ENCODE measurements at places on chromosomes 2 and 18.
A peak's percentile ranks its signal among the peaks of the same experiment; 100 is the strongest.

GRCh38 chr2:236359426-236360045, 95.3 kb upstream of the ASB18 start:
- DNase-seq, result no peak

- no peak for DNase-seq
Observed at GRCh38 chr2:202171241-202171825, 67.1 kb downstream of the SUMO1 start.

DNA sequence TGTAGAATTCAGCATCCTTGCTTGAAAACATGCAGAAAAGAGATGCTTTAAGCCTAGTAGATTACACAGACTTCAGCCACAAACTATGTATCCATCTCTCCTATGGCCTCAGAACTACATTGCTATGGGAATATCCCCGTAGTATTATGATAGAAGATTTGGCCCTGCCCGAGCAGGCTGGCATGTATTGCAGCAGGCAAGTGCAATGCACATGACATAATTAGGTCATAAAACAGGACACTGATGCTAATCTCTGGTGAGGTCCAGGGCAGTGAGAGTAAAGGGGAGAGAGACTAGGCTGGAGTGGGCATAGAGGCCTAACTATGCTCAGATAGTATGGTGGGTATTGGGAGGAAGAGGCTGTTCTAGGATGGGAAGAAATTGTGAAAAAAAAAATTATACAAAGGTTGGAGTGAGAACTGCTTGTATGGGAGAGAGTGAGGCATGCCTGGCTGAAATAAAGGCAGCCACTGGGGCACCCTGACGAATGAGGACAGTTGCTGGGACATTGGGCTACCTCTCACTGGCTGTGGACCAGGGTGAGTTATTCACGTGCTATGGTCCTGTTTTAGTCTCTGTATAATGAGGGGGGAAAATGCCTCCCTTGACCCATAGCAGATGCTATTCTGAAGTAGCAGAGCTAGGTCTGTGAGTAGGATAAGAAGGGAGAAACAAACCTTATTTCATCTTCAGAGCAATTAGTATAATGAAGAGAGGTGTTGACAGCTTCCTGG, 1.6 kb upstream of the PLA2R1 start:
- no peak for DNase-seq

DNA sequence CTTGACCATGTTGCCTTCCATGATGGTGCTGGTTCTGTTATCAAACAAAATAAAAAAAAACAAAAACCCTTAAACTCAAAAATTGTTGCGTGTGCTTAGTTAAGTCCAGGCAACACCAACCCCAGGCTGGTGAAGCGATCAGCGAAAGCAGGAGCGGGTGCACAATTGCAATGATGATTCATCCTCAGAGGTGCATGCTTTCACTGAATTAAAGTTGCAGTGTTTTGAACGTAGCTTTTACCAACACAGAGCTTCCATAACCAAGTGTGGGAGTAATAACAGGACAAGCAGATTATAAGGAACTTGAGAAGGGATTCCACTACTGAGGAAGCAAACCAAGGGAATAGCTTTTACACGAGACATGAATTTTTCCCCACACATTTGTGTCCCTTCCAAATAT, 39.7 kb upstream of the RAPH1 start:
- DNase-seq, result no peak

- no peak for DNase-seq
Observed at GRCh38 chr2:101794141-101794540, 96.6 kb downstream of the MAP4K4 start.

DNA sequence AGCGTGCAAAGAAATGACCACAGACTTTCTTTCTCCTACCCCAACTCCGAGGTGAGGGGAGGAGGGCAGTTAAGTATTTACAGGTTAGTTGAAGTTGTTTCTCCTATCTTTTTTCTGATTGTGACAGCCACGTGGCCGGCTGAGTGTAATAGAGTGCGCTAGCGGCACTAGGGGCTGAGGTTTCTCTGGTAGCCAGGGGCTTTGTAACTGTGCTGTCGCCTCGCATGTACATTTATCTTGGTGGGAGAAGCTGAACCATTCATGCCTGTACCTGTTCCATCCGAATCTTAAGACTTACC, 214.1 kb upstream of the STON1 start:
- peak; percentile 12 for DNase-seq

GRCh38 chr2:19649785-19650380, 251.9 kb downstream of the TTC32 start:
- DNase-seq, result no peak

DNA sequence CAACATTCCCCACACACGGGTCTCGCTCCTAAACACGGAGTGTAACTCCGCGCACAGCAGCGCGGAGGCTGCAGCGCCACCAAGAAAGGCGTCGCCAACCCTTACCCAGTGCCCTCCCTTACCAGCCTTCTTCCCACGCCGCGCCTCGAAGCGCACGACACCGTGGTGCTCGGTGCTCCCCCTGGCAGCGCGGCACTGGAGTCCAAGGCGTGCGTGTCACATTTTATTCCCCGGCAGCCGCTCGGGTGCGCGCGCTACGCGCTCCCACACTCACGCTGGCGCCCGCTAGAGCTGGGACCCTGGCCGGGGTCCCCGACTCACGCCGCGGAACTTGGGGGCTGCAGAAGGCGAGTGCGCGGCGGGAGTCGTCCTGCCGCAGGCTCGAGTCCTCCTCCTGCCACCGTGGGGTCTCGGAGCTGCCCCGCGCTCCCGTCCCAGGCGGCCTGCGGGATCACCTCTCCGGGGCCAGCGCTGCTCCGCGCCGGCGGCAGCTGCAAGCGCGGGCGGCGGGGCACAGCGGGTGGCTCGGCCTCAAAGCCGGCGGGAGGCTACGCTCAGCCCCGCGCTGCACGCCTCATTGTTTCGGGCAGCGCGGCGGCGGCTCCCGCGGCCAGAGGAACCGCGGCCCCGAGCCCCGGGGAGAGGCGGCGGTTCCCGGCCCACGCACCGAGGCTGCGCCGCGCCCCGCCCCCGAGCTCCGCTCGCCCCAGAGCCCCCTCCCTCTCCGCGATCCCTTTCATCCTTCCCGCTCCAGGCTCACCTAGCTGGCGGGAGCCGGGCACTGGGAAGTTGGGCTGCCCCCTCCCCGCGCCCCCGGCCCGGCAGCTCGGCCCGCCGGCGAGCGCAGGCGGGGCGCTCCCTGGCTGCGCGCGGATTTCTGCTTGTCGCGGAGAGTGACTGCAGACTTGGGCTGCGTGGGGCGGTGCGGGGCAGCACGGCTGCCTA, at the start of gene ST6GAL2:
TSS of gene ST6GAL2 (minus strand) at position 197 of the 945 bp plus-strand sequence. CDS start 42,190 bp downstream, outside the sequence.
- no peak for DNase-seq

- no peak for DNase-seq
Observed at GRCh38 chr2:106177581-106177980, 16.5 kb downstream of the UXS1 start.

DNA sequence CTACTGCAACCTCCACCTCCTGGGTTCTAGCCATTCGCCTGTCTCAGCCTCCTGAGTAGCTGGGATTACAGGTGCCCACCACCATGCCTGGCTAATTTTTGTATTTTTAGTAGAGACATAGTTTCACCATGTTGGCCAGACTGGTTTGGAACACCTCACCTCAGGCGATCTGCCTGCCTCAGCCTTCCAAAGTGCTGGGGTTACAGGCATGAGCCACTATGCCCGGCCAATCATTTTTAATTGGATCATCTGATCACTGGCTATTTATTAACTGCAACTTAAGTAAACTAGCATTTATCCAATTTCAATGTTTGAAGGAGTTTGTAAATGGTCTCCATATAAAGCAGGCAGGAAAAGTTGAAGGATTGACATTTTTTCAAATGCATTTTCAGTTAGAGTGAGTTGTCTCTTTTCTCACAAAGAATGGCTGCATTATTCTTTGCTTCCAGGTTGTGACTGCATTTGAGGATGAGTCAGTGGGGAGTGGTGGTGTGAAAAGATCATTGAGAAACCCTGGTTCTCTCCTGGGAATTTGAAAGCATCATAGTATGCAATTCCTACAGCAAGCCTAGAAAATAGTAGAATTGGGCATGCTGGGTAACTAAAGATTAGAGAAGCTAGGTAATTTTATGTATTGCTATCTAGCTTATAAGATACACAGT, 431.1 kb upstream of the ZEB2 start:
- DNase-seq, result no peak

GRCh38 chr18:11955239-11956029, 25.9 kb upstream of the IMPA2 start:
- peak; percentile 88 for DNase-seq

- DNase-seq, result no peak
Observed at GRCh38 chr2:232770207-232770606, 6.2 kb downstream of the KCNJ13 start.

GRCh38 chr2:113164930-113165585, 8.7 kb upstream of the PSD4 start:
- no peak for DNase-seq

- no peak for DNase-seq
Observed at GRCh38 chr18:1052301-1052700, 147.6 kb downstream of the ADCYAP1 start.

GRCh38 chr2:33134086-33134771, 187.5 kb downstream of the LTBP1 start:
- no peak for DNase-seq

DNA sequence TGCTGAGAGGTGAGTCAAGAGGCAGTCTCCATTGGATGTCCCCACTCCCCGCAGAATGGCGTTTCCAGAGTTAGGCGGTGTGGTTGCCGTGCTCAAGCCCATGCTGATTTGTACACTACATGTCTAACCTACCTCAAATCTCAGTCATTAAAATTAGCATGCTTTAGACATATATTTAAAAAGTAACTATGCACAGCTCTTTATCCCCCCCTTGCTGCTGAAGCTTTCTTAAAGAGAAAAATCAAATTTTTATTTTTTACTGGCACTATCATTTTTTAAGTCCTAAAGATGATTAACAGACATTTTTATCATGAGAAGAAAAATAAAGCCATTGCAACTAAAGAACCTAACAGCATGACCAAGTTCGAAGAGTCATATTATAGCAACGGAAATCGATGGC, 42.9 kb downstream of the BOLA3 start:
- no peak for DNase-seq

GRCh38 chr2:39913648-39914461, 134.8 kb upstream of the THUMPD2 start:
- DNase-seq, result peak; percentile 12

GRCh38 chr2:70431716-70432347, 121.8 kb downstream of the TGFA start:
- DNase-seq, result no peak

- DNase-seq, result no peak
Observed at GRCh38 chr2:227152093-227152766, 11.8 kb downstream of the COL4A4 start.

DNA sequence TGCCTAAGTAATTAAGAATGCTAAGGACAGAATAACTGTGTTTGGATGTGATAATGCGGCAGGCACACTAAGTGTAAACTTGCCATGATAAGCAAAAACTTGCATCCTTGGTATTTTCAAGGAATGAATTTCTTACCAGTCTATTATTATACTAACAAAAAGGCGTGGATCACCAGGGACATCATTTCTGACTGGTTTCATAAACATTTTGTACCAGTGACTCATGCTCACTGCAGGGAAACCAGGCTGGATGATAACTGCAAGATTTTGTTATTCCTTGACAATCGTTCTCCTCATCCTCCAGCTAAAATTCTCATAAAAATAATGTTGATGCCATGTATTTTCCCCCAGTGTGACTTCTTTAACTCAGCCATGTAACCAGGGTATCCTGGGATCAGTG, 289.5 kb downstream of the CDCA7 start:
- DNase-seq, result no peak
